GM13977 (cell line): ENCODE measurements at places on chromosomes 7 and 10.

DNA sequence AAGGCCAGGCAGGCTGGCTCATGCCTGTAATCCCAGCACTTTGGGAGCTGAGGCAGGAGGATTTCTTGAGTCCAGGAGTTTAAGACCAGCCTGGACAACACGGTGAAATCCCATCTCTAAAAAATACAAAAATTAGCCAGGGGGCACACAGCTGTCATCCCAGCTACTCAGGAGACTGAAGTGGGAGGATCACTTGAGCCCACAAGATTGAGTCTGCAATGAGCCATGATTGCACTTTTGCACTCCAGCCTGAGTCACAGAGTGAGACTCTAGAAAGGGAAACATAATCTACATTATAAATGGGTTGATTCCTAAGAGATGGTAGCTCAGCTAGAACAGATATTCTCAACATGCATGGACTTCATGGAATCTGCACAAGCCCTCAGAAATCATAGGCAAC, 6.3 kb upstream of the LIPF start:
- no peak for DNase-seq

DNA sequence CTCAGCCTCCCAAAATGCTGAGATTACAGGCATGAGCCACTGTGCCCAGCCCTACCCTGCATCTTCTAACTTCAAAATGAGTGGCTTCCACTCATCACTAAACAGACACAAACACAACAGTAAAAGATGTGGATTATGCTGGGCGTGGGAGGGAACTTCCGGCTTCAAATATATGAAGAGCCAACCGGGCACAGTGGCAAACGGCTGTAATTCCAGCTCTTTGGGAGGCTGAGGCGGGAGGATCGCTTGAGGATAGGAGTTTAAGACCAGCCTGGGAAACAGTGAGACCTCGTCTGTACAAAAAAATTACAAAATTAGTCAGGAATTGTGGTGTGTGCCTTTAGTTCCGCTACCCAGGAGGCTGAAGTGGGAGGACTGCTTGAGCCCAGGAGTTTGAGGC, 92.2 kb upstream of the GNA12 start:
- no peak for DNase-seq

GRCh38 chr10:121655254-121656144, 57.3 kb upstream of the FGFR2 start:
- DNase-seq, result no peak

GRCh38 chr10:77251297-77252013, 386.2 kb downstream of the KCNMA1 start:
- no peak for DNase-seq

DNA sequence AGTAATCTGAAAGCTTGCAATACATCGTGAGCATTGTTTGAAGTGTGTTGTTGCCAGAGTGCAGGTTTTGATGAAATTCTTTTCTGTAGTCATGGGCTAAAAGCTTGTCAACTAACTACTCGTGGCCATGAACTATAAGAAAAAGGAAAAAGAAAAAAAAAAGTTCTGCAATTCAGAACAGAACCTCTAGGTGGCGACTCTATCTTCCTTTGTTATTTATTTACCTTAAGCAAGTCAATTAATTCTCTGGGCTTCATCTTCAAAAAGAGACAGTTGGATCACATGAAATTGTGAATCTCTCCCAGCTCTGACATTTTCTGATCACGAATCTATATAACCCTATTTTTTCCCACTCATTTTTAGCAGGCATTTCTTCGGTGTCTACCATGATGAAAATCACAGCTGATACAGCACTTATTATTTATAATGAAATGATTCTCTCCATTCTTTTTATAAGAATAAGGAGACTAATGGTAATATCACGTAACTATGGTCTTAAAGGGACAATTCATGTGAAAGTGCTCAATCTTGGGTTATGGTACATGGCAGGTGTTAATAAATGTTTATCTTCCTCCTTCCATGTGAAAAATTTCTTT, 18.8 kb downstream of the TMEM196 start:
- DNase-seq, result peak; percentile 17
